ENCODE measurements at places on chromosomes 11 and 22.

DNA sequence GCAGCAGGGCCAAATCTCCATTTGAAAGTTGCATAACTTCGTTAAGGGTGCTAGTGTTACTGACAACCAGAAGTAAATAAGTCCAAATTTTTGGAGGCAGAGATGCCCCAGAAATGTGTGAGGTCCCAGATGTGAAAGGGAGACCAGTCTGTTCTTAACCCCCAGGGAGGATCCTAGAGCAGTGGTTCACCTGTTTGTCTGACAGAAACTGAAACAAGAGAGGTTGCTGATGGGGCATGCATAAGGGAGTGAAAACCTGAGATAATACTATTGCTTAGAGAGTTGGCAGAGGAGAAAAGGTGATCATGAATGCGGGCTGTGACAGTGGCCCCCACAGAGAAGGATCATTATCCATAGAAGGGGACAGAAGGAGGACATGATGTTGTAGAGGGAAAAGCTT lies 3.8 kb downstream of the CBLIF start:
- DNase-seq: no peak

DNA sequence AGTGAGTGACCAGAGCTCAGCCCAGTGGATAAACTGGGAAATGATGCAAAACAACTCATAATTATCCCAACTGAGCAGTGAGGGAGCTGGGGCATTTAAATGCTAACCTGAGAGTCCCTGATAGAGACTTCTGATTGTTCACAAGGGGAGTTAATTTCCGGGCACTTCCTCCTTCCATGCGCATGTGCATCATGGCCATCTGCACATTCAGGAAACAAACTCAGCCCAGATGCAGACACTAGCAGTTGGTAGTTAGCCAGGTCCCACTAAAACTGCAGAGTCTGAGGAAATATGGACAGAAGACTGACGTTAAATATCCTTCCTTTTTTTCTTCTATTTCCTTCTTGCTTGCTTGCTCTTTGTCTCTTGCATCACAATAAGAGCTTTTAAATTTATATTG lies 852.1 kb upstream of the LRRC4C start:
- DNase-seq: peak; percentile 8

GRCh38 chr22:20624161-20624616 lies 116.8 kb downstream of the MED15 start:
- DNase-seq: no peak

DNA sequence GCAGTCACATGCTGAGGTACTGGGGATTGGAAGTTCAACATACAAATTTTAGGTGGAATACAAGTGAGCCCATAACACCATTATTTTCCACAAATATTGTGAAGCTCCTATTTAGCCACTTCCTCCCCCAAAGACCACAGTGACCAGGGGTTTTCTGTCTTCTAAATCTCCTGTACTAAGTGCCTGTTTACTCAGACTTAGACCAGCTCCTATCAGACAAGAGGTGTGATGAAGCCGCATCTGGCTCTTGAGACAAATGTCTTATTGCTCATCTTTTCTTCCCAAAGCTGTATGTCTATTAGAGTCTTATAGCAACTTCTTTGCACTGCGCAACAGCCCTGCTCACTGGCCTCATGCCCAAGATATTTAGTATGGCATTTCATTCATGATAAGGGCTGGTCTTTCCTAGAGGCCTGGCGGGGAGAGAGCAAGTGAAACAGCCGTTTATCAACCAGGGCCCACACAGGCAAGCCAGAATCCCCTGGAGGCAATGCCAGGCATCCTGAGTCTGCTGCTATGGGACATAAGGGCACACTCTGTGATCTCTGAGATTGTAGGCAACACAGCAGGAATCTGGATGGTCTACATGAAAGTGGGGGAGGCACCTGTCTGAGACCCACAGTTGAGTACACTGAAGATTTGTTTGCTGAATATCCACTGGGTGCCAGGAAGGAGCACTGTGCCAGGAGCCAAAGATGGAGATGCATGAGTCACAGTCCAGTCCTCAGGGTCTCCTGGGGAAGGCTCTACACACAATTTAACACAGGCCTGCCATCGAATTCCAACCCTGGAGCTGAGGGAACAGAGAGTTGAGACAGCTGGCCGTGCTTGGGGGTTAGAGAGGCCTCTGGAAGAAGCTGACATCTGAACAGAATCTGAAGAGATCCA lies 78.5 kb upstream of the NCAM1 start:
- DNase-seq: no peak

DNA sequence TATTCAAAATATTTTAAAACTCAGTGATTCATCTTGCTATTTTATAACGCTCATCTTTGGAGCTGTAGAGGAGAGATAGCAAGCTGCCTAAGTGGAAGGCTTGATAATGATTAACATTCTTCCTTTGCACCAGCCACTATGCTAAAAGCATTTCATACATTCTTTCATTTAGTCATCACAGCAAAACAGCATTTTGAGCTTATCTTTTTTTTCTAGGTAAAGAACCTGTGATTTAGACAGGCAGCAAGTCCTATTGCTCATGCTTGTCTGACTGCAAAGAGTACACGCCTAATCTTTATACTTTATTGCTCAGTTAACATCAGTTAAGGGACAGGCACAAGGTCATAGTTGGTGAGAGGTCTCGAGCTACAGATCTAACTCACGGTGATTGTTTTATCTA lies 713.1 kb upstream of the ARHGAP42 start:
- no peak for DNase-seq

DNA sequence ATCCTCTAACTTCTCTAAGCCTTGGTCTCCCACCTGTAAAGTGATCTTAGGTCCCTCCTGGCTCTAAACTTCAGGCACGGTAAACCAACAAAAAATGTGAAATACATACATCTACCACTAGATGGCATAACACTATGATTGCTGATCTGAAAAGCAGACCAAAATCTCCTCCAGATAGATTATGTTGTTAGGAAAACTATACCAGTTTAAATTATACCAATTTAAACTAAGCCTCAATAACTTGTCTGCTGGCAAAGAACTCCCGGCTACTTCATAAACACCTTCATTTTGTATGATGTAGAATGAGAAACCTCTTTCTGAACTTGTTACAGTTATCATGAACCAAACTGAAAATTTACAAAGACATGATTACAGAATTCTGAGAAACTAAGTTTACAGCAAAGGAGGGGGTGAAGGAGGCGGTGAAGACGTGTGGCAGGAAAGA lies 85.9 kb downstream of the SBF2 start:
- peak; percentile 47 for DNase-seq

DNA sequence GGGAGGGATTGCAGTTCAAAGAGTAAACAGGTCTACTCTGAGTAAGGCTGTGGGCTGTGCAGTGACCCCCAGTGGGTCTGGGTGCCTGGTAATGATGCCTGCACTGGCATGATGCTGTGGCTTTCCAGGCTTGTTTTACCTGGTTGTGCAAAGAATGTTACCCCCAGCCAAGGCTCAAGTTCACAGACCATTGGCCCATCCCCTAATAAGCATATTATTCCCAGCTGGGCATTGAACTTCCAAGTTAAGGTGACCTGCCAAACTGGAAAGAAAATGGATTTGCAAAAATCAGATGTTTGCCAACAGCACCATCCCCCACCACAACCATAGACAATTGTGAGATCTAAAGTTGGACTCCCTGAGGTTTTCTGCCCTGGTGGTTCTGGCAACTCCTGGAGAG lies 7.9 kb upstream of the EHF start:
- no peak for DNase-seq

GRCh38 chr11:119706029-119706428 lies 23.0 kb downstream of the NECTIN1 start:
- DNase-seq: no peak

DNA sequence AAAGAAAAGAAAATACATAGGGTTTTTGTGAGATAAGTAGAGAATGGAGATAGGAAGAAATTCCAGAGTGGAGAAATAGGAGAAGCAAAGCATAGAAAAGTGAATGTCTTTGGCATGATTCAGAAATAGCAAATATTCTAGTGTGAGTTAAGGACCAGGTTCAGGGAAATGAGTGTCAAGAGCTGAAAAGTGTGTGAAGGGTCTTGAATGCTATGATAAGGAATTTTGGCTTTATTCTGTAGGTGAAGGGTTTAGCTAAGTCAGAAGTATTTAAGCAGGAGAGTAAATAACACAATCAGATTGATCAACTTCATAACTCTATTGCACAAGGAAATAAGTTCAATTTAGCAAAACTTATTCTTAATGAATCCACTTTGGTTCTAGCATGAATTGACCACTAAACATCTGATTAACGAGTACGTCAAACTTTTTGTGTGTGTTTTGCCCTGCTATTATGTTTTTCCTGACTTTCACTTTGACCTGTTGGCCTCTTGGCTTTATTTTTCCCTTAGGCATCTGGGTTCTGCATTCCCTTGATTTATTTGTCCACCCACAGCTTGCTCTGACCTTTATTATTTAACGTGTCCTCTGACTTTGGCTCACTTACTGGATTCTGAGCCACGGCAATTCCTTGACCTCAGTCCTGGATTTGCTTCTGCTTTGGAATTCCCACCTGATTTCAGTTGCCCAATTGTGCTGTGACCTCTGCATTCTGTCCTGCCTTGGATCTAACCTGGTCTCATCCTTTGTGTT lies 11.9 kb upstream of the TMEM218 start:
- DNase-seq: no peak

- peak; percentile 40 for DNase-seq
Measured at GRCh38 chr11:96393753-96394348, 4.0 kb downstream of the JRKL start.

DNA sequence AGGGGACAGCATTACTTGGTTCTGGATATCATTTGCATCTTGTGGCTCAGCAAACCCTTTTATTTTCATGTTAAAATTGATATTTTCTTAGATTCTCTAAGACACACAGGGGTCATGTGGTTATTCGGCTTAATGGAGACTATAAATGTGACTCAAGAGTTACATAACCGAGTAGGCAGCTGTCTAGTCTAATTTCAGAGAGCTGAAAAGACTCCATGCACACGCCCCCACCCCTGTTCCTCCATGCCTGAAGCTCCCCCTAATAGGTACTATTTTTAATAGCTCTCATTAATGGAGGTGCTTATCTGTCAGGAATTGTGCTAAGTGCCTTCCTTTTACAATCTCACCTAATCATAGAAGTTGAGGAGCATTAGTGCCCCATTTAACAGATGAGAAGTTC lies 189.2 kb upstream of the ARHGAP20 start:
- no peak for DNase-seq

DNA sequence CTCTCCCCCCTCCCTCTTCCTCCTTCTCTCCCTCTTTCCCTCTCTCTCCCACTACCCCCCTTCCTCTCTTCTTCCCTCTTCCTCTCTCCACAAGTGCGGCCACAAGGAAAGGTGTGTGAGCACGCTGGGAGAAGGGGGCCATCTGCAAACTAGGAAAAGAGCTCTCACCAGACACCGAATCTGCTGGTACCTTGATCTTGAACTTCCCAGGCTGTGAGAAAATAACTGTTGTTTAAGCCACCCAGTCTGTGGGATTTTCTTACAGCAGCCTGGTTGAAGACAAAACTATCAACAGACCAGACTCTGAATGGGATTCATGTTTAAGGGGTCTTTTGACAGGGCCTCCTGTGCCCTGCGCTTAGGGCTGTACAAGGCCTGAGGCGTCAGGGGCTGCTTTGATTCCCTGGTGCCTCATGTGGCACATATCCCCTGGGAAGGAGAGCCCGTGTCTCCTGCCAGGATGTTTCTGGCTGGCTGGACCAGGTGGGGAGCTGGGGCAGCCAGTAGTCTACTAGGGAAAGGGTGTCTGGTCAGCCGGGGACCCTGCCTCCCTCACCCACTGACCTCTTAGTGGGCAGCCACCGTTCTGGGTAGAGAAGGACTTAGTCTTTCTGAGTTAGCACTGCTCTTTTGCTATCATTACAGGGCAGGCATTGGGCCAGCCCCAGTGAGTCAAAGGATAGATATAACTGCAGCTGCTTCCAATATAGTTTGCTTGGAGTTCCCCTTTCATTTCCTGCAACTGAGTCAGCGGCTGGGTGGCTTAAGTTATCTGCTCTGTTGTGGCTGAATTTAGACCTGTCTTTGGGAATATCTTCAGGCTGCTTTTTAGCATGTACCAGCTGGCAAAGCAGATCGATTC lies 6.2 kb downstream of the PANX1 start:
- DNase-seq: peak; percentile 73

- DNase-seq: no peak
Measured at GRCh38 chr22:50471197-50471847, 3.5 kb downstream of the SBF1 start.

DNA sequence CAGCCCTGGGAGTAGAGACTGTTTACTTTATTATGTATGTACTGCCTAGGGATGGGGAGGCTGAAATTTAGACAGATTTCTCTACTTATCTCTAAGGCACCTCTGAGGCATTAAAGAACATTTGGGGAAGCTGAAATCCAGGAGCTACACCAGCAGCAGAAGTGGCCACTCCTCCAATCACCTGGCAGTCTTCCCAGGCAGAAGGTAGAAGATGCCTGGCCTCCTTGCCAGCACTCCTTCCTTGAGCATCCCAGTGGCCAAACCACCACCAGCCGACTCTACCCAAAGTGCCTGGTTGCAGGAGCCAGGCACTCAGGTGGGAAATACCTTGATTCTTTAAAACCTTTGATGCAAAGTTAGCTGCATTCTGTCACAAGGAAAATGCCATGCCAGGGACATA lies 1.9 kb upstream of the FAT3 start:
- no peak for DNase-seq

DNA sequence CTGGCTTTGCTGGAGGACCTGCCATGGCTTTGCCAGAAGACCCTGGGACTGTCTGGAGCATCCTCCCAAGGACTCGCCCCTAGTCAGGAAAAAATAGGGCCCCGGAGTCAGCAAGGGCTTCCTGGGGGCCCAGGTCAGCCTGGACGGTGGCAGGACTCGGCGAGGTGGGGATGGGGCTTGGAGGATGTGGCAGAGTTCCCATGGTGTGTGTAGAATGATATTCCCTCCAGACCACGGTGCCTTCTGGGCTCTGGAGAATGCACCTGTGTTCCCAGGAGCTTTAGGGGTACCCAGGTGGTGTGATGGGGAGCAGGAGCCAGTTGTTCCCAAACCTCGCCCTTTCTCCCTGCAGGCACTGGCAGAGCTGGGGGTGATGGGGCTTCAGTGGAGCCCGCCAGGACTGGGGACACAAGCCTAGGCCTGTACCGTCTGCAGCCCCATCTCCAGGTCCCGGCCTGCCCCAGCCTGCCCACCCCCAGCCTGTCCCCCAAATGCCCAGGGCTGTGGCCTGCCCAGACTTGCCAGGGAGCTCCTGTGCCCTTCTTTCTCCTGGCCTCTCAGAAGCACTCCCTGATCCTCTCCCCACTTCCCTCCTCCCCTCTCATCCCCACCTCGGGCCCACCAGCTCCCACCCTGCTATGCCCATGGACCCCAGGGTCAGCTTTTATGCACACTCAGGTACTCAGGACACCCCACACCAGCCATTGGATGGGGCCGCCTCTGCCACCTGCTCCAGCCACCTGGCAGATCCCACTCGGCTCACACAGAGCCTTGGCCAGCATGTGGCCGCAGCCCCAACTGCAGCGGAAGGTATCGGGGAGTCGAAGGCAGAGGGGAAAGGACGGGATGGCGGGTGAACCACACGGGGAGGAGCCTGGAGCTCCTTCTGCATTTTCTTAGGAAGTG lies 82.1 kb downstream of the CDKN1C start:
- no peak for DNase-seq

Data from AG20443 (cell line).